Iris pigment epithelial cell (primary cell): ENCODE measurements at places on chromosomes 2 and 18.

- no peak for DNase-seq
Measured at GRCh38 chr2:127397568-127398238, 9.9 kb upstream of the MAP3K2 start.

DNA sequence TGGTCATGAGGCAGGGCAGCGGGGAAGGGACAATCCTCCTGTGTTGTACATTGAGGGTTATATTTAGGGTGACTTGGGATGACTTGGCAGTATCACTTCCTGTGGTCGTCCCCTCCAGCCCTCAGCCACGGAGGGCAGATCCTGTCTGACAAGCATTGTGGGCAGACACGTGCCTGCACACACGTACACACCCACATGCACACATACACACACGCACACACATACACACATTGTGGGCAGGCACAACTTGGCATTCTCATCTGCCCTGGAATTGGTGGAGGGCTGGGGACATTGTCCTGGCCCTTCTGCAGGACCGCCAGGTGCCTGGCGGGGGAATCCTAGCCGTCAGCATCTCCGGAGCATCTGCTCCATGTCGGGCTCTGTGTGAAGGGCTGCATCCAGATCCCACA lies 47.6 kb downstream of the ODC1 start:
- DNase-seq, result no peak

DNA sequence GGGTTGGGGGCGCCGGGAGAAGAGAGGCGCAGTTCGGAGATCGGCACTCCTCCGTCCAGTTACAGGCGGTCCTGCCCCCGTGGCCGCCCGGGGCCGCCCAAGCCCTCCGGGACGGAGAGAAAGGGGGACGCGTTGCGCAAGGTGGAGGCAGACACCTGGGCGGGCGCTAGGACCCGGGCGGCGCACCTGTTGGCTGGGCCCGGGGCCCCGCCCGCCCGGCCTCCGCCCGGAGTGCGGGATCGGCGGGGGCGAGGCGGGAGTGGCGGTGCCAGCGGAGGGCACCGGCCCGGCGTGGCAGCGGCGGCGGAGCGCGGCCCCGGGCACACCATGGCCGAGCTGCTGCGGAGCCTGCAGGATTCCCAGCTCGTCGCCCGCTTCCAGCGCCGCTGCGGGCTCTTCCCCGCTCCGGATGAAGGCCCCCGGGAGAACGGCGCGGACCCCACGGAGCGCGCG lies at the start of gene SGPP2:
Gene SGPP2 (plus strand): TSS at position 268 of the 453 bp plus-strand sequence. CDS start 60 bp downstream, at position 328.
- DNase-seq, result no peak

- DNase-seq, result no peak
Measured at GRCh38 chr18:11548396-11548795, 61.0 kb upstream of the SLC35G4 start.

- no peak for DNase-seq
Measured at GRCh38 chr2:134287323-134287722, 33.5 kb downstream of the MGAT5 start.

GRCh38 chr2:202187570-202187969 lies 50.8 kb downstream of the SUMO1 start:
- DNase-seq, result no peak

GRCh38 chr2:222380456-222380855 lies 43.9 kb upstream of the SGPP2 start:
- DNase-seq, result no peak

- peak; percentile 85 for DNase-seq
Measured at GRCh38 chr18:63410792-63411191, 11.5 kb downstream of the VPS4B start.

GRCh38 chr2:203376173-203376572 lies 48.0 kb downstream of the ABI2 start:
- no peak for DNase-seq

DNA sequence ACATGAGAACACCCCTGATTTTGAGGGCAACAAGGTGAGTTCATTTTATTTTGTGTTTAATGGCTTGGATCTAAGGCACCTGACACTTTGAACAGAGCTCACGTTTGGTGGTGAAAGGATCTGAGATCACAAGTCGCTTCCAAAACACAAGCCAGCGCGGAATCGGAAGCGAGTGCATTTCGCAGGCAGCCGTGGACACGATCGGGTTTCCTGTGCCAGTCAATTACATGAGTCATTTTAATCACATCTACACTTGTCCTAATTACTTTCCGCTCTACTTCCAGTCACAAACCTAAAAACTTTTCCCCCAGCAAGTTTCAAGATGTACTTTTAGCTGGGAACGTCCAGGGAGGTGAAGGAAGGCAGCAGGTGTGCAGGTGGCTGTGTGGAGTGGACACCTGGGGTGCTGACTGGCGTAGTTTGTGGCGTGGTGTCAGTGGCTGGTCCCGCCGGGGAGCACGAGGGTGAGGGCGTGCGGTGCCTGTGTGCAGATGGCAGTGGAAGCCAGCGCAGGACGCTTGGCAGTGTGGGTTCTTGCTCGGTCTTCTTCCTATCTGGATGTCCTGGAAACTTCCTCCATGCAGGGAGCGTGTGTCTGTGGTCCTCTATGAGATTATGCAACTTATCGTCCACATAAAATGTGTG lies 75.6 kb downstream of the DCDC2C start:
- no peak for DNase-seq
